ENCODE measurements at places on chromosomes 4 and X.

DNA sequence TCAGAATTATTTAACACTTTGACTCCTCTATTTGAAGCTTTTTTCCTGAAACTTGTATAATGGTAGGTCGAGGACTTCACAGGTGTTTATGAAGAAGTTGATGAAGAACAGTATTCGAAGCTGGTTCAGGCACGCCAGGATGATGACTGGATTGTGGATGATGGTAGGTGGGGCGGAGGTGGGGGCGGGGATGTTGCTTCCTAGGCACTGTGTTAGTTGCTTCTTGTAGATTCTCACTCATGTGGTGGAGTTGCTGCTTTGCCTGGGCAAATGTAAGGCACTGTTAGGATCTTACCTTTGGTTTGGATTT lies 9.4 kb downstream of the POLA1 start:
- no peak for DNase-seq

DNA sequence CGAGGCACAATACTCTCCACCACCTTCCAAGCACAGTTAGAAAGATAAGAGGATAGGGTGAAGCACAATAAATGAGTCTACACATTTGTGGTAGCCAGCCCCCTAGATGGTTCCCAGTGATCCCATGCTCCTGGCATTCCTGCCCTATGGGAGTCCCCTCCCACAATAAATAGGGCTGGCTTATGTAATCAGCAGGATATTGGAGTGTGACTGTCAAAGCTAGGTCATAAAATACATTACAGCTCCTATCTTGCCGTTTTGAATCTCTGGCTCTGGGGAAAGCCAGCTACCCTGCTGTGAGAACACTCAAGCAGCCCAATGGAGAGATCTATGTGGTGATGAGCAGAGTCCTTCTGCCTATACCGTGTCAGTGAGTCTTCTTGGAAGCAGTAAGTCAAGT lies 198.7 kb upstream of the NOCT start:
- no peak for DNase-seq

- no peak for DNase-seq
Measured at GRCh38 chrX:7316887-7317286, 168.9 kb upstream of the PUDP start.

- no peak for DNase-seq
Measured at GRCh38 chr4:106409901-106410889, 41.6 kb upstream of the GIMD1 start.

GRCh38 chr4:147345662-147346061 lies 135.2 kb upstream of the EDNRA start:
- DNase-seq: no peak

GRCh38 chrX:105975382-105975781 lies 63.1 kb downstream of the SERPINA7 start:
- no peak for DNase-seq

DNA sequence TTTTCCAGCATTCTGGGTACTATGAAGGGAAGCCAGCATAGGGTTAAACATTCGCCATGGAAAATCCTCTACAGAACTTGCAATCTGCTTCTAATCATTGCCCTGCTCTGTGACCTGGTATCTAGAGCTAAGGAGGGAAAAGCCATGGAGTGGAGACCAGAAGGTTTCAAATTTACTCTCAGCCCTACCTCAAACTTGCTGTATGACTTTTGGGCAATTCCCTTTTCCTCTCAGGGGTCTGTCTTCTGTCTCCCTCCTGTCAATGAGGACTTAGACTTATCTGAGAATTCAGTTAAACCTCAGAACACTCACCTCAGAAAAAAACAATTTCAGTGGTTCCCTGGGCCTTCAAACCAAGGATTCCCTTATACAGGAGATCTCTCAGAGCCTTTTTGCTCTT lies 29.1 kb downstream of the ARHGEF9 start:
- DNase-seq: no peak

- DNase-seq: no peak
Measured at GRCh38 chr4:87087015-87087414, 133.4 kb downstream of the KLHL8 start.

DNA sequence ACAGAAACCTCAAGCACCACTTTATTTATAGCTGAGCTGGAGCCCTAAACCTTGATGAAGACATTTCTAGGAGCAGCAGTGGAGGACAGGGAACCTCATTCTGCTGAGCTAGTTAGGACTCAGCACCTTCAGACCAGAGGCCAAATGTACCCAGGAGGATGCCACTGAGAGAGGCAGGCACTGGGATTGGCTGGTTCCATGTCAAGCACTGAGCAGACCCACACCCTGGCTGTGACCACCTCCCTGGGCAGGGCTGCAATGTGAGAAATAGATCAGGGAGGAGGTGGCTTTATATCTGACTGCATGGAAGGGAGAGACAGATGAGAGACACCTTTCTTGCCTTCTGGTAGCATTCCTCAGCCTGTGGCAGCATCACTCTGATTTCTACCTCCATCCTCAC lies 304.6 kb downstream of the STK32B start:
- no peak for DNase-seq

DNA sequence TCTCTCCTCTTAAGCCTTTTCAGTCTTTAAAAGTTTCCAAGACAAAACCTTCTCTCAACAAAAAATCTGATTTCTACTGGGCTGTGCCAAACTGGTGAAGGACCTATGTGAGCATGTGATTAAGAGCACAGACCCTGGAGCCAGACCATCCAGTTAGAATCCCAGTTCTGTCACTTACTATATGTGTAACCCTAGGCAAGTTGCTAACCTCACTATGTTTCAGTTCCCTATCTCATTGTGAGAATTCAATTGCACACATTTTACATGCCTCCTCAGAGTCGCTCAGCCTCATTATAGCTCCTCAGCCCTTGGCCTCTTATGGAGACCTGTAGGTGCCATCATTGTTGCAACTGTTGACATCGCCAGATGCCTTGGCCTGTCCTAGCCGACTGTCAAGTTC lies 54.1 kb upstream of the VEGFD start:
- DNase-seq: no peak

GRCh38 chrX:98962996-98963395 lies 1447.1 kb downstream of the PCDH19 start:
- no peak for DNase-seq

GRCh38 chr4:111681270-111681669 lies 464.0 kb upstream of the FAM241A start:
- no peak for DNase-seq

DNA sequence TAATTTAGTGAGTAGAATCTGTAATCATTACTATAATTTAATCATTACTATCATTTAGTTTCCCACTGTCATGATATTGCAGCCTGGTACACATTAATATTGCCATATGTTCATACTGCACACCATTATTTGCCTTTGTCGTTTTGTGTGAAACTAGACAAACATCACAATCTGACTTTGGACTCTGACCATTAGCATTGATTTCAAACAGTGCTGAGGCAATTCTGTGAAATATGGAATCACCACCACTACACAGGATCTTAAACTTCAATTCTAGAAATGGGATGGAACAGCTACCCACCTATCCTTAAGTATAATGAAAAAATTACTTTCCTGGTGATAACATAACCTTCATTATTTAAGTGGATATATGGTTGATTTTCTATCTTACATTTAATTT lies 98.3 kb downstream of the SORBS2 start:
- DNase-seq: no peak

GRCh38 chr4:165783626-165784025 lies 89.4 kb upstream of the TLL1 start:
- no peak for DNase-seq

DNA sequence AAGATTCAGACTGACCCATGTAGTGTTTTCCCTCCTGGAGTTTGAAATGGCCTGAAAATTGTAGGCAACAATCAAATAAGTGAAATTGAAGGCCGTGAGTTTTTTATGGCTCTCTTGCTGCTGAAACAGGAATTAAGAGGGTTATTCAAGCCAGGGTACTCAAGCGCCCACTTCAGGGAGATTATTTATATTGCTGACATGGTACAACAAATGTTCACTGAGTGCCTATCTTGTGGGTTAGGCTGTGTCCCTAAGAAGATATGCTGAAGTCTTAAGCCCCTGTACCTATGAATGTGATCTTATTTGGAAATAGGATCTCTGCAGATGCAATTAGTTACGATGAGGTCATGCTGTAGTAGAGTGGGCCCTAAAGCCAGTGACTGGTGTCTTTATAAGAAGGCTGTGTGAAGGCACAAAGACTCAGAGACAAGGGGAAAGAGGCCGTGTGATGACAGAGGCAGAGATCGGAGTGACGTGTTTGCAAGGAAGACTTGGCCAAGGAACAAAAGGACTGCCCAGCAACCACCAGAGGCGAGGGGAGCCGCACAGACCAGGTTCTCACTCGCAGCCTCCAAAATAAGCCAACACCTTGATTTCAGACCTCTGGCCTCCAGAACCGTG lies 72.9 kb downstream of the MED28 start:
- DNase-seq: no peak

- no peak for DNase-seq
Measured at GRCh38 chr4:17066972-17067371, 168.5 kb upstream of the LDB2 start.

DNA sequence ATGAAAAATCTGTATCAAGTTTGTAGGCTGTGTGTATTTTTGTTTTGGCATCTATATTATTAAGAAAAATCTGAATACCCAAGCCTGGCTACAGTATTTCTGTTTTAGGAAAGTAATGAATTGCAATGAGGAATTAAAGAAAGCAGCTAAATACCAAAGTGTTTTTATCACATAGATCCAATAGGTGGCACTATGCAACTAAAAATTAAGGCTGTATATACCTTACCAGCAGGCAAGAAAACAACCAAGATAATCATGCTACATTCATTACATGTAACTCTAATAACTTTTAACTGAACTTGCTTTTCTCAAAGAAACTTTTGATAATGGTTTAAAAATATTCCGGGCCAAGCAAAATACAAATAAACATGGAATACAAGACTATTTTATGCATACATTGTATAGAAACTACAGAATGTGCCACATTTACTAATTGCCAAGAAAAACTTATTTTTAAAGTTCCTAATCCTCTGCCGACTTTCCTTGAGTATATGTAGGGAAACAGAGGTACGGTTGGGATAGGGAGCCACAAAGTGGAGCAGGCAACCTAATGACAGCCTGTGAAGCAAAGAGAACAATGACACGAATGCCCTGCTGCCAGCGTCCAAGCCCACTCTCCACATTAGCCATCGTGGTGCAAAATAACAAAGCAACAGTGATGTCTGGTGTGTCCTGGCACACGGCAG lies 63.7 kb downstream of the SEC24D start:
- DNase-seq: no peak

- DNase-seq: no peak
Measured at GRCh38 chr4:41129128-41129754, 85.1 kb downstream of the APBB2 start.

DNA sequence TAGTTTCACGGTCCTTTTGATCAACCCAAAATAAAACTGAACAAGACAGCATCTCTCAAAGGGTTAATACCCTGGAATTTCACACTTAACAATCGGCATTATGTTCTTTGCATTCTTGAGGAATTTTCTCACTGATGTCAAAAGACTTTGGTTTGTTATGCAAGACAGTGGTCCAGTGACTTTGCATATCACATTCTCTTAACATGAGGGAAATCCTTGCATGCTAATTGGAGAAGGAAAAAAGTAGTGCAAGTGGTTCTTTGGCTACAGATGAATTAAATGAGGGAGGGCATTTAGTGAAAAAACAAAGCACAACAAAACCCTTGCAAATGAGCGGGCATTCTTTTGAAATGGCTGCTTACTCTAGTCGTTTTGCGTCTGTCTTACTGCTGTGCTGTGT lies 105.1 kb upstream of the LIMCH1 start:
- DNase-seq: no peak

- no peak for DNase-seq
Measured at GRCh38 chrX:147699061-147699460, 212.7 kb upstream of the FMR1 start.

- DNase-seq: no peak
Measured at GRCh38 chrX:155632431-155633100, 19.8 kb upstream of the TMLHE start.

- DNase-seq: no peak
Measured at GRCh38 chr4:4226606-4227438, at the start of gene OTOP1. Gene OTOP1 (minus strand): TSS chr4:4226929. CDS start chr4:4226864, 65 bp downstream.

- DNase-seq: no peak
Measured at GRCh38 chr4:143186649-143187048, 1.9 kb downstream of the USP38 start.

GRCh38 chrX:130110379-130111219 lies at the start of gene ELF4:
Gene ELF4 (minus strand): TSS chrX:130110497. CDS start chrX:130081330, 29,167 bp downstream.
- peak; percentile 56 for DNase-seq

GRCh38 chr4:151169223-151169622 lies 69.8 kb downstream of the RPS3A start:
- DNase-seq: no peak

DNA sequence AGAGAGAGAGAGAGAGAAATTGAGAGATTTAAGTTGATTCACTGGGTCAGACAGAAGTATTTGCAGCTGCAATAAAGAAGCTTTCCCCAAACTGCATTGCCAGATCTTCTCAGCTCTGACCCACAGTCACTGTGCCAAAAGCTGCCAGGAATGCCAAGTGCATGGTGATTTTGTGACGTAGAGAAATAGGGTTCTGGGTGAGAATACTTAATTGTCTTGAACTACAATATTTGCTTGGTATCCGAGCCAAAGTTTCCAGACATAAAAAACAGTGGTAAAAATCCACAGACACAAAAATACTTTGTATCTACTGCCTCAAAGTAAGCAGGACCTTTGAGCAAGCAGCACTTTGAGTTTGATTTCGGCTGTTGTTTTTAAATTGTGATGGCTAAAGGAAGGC lies 331.1 kb downstream of the GRID2 start:
- no peak for DNase-seq

DNA sequence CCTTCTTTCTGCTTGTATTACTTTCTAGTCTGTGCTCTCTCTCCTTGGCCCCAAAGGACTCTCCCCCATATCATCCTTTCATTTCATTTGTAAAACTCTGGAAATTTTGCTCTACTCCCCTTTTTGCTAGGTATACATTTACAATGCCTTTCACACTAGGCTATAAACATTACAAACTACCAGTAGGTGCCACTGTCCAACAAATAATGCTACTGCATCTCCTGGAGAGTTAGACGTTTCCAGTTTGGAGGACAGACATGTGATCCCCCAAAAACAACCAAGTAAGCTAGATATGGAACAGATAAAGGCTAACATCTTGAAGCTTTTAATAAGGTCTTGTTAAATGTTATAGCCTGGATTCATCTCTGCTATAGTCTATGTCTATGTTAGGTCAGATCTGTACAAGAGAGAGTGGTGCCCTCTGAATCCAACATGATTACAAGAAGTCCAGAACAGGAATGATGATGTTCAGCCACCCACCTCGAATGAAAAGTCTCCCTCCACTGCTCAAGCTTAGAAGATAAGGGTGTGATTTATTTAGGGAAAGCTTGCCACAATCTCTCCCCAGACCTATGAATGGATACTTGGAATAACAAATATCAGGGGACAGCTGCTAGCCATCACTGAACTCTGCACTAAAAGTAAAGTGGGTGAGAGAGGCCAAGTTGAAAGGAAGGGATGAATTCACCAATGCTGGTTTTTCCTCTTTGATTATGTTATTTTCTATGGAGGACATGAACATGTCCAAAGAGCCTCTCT lies 14.3 kb downstream of the CBR4 start:
- no peak for DNase-seq

Measured in HuH-7.5 (cell line).